ENCODE measurements at places on chromosomes 12 and 14.

DNA sequence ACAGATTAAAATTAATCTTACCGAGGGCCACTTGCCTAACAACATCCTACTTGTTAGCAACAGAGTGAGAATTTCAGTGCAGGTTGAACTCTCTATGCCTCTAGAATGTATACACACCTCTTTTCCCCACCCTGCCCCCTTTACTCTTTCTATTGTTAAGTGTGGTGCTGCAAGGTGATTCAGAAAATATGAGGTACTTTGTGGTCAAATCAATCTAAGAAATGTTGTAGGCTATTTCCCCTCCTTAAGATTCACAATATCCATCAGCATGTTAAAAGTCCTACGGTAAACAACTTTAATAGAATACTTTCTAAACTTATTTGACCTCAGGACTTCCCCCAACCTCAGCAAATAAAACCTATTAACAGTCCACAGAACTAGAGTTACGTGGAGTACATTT is 106.0 kb downstream of the LMNTD1 start:
- DNase-seq = no peak

- peak; percentile 69 for DNase-seq
Measured at GRCh38 chr14:91377700-91378652, 39.6 kb downstream of the CCDC88C start.

DNA sequence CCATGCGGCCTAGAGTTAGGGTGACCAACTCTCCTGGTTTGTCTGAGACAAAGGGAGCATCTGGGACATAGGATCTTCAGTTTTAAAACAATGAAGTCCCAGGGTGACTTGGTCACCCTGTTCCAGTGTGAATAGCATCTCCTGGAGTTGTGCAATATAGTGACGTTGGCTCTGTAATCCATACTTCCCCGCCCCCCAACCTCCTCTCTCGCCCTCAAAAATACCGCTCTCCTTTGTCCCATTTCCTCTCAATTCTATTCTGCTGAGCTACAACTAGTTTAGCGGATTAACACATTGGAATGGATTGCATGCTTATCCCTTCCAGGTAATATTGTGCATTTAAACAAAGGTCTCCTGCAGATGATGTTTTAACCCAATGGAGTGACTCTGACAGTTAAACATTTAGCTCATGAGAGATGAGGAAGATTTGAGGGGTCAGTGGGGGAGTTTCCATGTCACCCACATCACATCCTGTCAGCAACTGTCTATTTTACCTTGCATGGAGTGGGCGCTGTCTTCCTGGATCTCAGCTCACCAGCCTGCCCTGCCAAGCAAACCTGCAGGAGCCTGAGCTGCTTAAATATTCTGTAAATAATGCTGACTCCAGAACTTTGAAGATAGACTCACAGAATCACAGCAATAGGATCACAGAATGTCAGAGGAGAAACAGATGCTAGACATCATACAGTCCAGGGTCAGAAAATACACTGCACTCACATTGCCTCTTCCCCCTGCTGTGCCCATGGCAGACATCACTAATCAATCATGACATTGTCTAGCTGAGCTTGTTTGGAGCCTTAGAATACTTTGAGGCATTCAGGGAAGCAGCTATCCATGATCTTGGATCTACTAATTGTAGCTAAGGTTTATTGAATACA is 43.0 kb downstream of the MAP1LC3B2 start:
- peak; percentile 5 for DNase-seq

DNA sequence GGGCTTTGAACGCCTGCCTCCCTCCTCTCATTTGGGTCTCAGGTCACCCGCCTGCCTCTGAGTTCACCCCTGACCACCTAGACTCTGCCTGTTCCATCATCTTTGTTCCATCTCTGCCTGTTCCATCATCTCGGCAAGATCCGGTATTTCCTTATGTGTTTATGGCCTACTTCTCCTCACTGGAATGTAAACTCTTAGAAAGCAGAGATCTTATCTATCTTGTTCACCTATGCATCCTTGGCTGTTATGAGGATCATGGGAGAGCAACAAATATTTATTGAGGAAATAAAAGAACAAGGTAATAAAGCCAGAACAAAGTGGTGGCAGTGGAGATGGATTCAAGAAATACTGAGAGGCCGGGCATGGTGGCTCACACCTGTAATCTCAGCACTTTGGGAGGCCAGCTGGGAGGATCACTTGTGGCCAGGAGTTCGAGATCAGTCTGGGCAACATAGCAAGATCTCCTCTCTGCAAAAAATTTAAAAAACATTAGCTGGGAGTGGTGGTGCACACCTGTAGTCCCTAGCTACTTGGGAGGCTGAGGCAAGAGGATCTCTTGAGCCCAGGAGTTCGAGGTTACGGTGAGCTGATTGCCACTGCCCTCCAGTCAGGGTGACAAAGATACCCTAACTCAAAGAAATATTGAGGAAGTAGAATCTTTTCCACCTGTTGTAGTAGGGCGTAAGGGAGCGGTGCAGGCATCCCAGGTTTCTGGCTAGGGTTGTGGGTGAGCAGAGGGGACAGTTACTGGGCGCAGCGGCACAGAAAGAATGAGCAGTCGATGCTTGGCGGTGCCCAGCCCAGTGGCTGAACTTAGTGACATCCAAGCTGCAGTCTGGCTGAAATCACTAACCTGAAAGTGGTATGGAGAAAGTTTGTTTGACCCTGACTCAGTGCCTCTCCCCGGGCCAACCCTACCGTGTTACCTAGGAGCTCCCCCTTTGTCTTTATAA is 1.7 kb upstream of the KLC1 start:
- DNase-seq = no peak

DNA sequence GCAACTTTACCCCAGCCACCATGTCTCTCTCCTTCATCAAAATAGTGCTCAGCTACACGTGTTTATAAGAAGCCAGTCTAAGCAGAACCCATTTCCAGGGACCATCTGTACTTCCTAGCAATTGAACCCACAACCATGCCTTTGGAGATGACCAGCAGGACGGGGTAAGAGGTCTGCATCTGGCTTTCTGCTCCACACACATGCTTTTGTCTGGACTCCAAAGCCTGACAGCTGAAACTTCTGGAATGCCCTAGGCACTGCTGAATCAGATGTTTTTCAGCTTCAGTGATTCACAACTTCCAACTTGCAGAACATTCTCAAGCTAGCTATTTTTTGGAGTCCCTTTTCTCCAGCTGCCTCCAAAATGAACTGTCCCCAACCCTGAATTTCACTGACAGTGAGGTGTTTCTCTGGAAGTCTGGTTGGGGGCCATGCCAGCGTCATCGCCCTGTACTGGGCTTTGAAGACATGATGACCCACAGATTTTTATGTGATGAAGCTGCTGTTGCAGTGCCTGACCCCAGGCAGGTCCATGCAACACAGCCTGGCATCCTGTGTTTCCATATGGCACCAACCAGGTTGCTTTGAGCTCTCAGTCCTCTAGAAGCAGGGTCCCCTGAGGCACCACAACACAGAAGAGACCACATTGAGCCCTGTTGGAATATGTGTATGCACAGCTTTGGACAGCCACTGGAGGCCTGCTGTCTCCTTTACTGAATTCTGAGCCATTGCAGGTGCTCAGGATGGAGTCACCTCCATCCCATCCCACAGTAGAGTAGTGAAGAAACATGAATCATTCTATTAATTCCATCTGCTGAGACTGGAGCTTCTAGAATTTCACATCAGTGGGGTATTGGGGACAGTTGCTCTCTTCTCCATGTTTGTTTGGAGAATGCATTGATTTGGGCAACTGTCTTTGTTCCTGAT is 80.2 kb downstream of the NUAK1 start:
- no peak for DNase-seq

- no peak for DNase-seq
Measured at GRCh38 chr14:90416720-90417119, 19.9 kb downstream of the CALM1 start.

Measured in inflammatory macrophage (primary cell).